ENCODE measurements at places on chromosomes 16 and 17. TPM values are rescaled to one million over a fixed set of nuclear protein-coding genes. Genes with fewer than 3 reads are reported as not detected.

- H3K4me3 ChIP-seq, result no peak overlapping the region
- no peak overlapping the region for H3K27ac ChIP-seq
- no peaks in the 10 kb centered on the region for H3K4me1 ChIP-seq
- no peaks in the 10 kb centered on the region for H3K36me3 ChIP-seq
- DNase-seq, result no peak
Measured at GRCh38 chr16:29714972-29715371, 30.8 kb downstream of the C16orf54 start.

DNA sequence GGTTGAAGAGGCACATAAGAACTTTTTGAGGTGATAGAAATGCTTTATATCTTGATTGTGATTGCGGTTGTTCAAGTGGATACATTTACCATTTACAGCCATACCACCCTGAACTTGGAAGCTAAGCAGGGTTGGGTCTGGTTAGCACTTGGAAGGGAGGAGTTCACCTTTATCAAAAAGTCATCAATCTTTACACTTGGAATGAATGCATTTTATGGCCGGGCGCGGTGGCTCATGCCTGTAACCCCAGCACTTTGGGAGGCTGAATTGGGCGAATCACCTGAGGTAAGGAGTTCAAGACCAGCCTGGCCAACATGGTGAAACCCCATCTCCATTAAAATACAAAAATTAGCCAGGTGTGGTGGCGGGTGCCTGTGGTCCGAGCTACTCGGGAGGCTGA, 9.5 kb upstream of the GJD3 start:
- H3K4me3 ChIP-seq, result no peak overlapping the region
- no peaks in the 10 kb centered on the region for H3K4me1 ChIP-seq
- no peaks in the 10 kb centered on the region for H3K27me3 ChIP-seq
- no peaks in the 10 kb centered on the region for H3K36me3 ChIP-seq
- H3K27ac ChIP-seq, result no peak overlapping the region
- no peak for DNase-seq

- no peak overlapping the region for H3K4me3 ChIP-seq
- no peaks in the 10 kb centered on the region for H3K4me1 ChIP-seq
- H3K27ac ChIP-seq, result no peak overlapping the region
- no peaks in the 10 kb centered on the region for H3K36me3 ChIP-seq
Measured at GRCh38 chr16:17204644-17205043, 266.1 kb downstream of the XYLT1 start.

- H3K27ac ChIP-seq, result no peak overlapping the region
- no peaks in the 10 kb centered on the region for H3K36me3 ChIP-seq
- H3K4me1 ChIP-seq, result no peaks in the 10 kb centered on the region
- H3K4me3 ChIP-seq, result no peak overlapping the region
- DNase-seq, result no peak
Measured at GRCh38 chr16:5850632-5851392, 753.2 kb upstream of the EEF2KMT start.

GRCh38 chr17:53807286-53807685, 15.4 kb upstream of the KIF2B start:
- H3K36me3 ChIP-seq, result no peaks in the 10 kb centered on the region
- no peak for DNase-seq
- no peaks in the 10 kb centered on the region for H3K4me1 ChIP-seq
- no peak overlapping the region for H3K27ac ChIP-seq

DNA sequence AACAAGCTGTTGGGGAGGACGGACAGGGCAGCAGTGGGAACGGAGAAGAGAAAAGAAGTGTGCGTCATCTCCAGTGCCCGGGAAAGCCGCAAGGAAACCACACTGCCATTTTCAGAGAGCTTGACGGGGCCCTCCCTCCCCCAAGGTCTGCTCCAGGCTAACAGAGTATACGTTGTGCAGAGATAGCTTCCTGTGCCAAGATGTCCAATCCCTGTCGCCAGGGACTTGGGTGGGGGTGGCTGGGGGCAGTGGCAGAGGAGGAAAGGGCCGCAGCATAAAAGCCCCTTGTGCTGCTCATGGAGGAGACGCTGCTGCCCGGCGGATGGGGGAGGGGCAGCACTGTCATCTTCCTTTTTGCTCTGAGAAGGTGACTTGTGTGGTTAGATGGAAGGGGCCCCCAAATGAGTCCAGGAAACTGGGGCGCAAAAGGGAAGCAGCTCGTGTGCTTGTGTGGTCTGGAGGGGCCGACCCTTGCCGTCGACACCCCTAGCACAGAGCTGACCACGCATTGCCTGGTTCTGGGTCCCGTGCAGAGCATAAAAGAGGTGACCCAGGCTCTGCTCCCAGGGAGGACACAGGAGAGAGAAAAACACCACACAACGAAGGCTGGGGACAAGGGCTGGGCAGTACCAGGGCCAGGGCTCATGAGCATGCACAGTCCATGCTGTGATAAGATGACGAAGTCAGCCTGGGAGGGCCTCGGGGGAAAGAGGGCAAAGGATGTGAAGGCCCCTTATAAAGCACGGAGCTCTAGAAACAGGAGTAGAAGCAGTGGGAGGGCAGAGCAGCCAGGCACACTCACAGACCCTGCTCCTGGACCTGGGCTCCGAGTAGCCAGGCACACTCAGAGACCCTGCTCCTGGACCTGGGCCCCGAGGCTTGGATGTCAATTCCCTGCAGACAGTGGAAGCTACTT, 372.7 kb downstream of the SLC39A11 start:
- no peaks in the 10 kb centered on the region for H3K4me1 ChIP-seq
- H3K36me3 ChIP-seq, result no peaks in the 10 kb centered on the region
- no peak overlapping the region for H3K27ac ChIP-seq
- H3K27me3 ChIP-seq, result no peaks in the 10 kb centered on the region
- H3K4me3 ChIP-seq, result no peak overlapping the region

DNA sequence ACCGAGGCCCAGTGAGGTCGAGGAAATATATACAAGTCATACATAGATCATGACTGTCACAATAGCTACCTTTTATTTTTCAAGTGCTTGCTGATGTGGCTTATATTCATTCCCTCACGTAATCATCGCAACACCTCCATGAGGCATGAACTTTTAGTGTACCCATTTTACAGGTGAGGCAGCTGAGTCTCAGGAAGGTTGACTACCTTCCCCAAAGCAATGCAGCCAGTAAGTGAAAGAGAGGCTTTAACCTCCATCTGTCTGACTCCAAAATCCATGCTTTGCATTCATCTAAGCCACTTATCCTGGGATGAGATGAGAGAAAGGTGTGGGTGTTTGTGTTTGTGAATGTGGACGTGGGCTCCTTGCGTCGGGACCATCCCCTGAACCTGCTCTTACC, 30.8 kb downstream of the CALB2 start:
- no peaks in the 10 kb centered on the region for H3K27me3 ChIP-seq
- no peak overlapping the region for H3K27ac ChIP-seq
- no peaks in the 10 kb centered on the region for H3K36me3 ChIP-seq
- DNase-seq, result no peak
- H3K4me3 ChIP-seq, result no peak overlapping the region

DNA sequence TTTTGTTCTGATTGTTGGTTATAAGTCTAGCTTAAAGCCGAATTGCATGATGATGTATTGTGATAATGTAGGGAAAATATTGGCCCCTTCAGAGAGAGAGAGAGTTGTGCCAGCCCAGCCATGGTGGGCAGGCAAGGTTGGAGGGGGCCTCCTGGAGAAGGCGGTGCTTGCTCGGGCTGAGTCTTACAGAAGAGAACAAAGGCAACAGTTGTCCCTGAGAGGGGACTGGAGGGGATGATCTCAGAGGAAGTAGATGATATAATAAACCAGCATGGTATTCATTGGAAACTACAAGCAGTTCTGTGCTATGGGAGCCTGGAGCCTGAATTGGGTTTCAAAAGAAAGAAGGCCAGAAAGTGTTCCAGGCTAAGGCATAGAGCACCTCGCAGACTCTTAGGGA, 173.8 kb downstream of the RPTOR start:
- no peaks in the 10 kb centered on the region for H3K27me3 ChIP-seq
- no peaks in the 10 kb centered on the region for H3K4me1 ChIP-seq
- no peak for DNase-seq
- H3K27ac ChIP-seq, result no peak overlapping the region

GRCh38 chr16:55508271-55508921, 476 bp upstream of the LPCAT2 start:
- H3K4me1 ChIP-seq, result peaks cover 4% of the 10 kb centered on the region
- no peak overlapping the region for H3K4me3 ChIP-seq
- peaks cover 22% of the 10 kb centered on the region for H3K36me3 ChIP-seq
- no peak for DNase-seq
- H3K27me3 ChIP-seq, result no peaks in the 10 kb centered on the region

- DNase-seq, result no peak
- no peak overlapping the region for H3K27ac ChIP-seq
- no peaks in the 10 kb centered on the region for H3K4me1 ChIP-seq
- no peaks in the 10 kb centered on the region for H3K36me3 ChIP-seq
- H3K4me3 ChIP-seq, result no peak overlapping the region
Measured at GRCh38 chr17:8964801-8965393, 610 bp downstream of the PIK3R5 start.

DNA sequence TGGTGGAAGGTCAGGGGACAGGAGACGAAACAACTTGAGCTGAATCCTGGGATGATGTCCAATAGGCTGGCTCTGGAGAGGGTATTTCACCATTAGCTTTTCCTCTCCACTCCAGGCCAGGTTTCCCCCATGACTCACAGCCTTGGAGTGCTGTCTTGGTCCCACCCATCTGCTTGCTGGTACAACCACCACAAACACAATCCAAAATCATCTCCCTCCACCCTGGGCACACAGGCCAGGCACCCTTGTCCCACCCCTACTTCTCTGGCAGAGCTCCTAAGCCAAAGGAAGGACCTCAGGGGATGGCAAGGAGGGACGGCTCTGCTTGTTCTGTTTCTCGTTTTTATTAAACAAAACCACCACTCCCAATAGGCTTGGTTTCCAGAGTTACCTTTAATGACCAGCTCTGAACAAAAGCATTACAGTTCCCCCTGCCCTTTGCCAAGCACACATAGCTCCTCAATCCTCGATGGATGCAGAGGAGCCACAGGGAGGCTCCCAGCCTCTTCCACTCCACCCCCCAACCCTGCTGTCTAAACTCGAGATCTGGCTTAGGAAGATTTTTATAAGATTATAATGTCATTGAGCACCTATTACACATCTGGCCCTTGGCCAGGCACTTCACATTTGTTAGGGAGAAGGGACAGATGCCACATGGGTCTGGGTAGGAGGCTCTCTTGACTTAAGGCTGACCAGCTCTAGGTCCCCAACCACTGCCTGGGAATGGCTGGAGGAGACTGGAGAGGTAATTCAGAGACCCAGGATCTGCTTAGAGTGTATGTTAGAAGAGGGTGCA, 13.3 kb downstream of the CAVIN1 start:
- peak; percentile 94 for DNase-seq
- H3K27ac ChIP-seq, result peak overlapping the region; percentile 63

DNA sequence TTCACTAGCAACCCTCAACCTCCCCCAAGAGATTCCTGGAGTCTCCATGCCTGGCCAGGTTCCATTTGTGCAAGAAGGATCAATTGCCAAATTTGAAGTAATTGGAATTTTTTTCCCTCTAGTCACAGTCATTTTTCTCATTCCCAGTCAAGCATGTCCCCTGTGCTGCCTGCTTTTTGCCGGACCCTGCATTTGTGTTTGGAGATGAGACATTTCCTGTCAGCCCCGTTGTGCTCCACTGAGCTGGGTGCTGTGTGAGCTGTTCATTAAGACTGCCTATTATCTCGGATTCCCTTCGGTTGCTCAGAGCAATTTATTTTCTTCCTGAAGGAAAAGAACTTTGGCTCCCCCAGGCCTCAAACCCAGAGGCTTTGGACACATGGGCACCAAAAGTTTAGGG, 201.0 kb upstream of the NLRP1 start:
- H3K36me3 ChIP-seq, result no peaks in the 10 kb centered on the region
- no peak overlapping the region for H3K4me3 ChIP-seq
- H3K27me3 ChIP-seq, result no peaks in the 10 kb centered on the region
- no peak for DNase-seq
- H3K27ac ChIP-seq, result peak overlapping the region; percentile 29
- peaks cover 18% of the 10 kb centered on the region for H3K4me1 ChIP-seq

DNA sequence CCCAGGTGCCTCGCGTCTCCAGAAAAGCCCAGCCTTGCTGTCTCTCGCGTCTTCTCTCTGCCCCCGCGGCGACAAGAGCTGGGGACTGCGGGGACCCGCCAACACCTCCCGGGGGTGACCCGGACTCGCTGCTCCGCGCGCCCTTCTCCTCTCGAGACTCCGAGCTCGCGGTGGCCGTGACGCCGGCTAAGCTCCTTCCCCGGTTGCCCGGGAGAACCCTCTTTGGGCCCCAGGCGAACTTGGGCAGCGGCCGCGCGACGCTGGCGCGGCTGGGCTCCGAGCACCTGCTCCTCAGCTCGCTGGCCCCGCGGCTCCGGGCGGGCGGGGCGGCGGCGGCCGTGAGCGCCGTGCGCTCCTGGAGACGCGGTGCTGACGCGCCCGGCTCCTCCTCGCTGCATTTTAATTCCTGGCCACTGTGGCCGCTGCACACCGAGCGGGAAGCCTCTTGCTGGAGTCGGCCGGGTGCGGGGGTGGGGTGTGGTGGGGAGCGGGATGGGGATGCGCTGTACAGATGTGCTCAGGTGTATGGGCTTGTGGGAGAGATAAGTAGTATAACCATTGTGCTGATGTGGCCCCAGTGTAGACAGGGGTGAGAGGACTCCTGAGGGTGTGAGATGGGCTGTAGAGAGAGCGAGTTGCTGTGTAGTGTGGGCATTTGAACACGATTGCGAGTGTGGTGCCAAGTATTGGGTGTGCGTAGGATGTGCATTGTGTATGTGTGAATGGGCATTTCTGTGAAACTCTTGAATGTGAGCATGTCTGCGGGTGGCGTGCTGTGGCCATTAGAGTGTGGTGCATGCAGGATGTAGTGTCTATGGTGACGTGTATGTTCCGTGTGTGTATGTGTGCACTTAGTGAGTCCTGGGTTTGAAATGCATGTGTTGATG, at the start of gene ASIC2:
ASIC2 (minus strand) TSS at position 315 of the 887 bp plus-strand sequence.
- no peak for DNase-seq
- H3K27me3 ChIP-seq, result peaks cover 13% of the 10 kb centered on the region

GRCh38 chr16:52078716-52079655, 468.0 kb downstream of the TOX3 start:
- H3K36me3 ChIP-seq, result no peaks in the 10 kb centered on the region
- H3K4me3 ChIP-seq, result no peak overlapping the region
- H3K4me1 ChIP-seq, result no peaks in the 10 kb centered on the region
- H3K27ac ChIP-seq, result no peak overlapping the region
- no peak for DNase-seq

Gene CA5A
- not detected for polyA plus RNA-seq

Gene CCL1
- not detected for polyA plus RNA-seq

Gene CENPX
- polyA plus RNA-seq, result 29.2 TPM

Gene EVI2B
- polyA plus RNA-seq, result 0.68 TPM

Gene DHODH
- polyA plus RNA-seq, result 3.0 TPM
